M059J (cell line): ENCODE measurements at places on chromosomes 16 and 17.

- DNase-seq: no peak
Measured at GRCh38 chr17:19805006-19805405, 56.9 kb upstream of the ALDH3A1 start.

DNA sequence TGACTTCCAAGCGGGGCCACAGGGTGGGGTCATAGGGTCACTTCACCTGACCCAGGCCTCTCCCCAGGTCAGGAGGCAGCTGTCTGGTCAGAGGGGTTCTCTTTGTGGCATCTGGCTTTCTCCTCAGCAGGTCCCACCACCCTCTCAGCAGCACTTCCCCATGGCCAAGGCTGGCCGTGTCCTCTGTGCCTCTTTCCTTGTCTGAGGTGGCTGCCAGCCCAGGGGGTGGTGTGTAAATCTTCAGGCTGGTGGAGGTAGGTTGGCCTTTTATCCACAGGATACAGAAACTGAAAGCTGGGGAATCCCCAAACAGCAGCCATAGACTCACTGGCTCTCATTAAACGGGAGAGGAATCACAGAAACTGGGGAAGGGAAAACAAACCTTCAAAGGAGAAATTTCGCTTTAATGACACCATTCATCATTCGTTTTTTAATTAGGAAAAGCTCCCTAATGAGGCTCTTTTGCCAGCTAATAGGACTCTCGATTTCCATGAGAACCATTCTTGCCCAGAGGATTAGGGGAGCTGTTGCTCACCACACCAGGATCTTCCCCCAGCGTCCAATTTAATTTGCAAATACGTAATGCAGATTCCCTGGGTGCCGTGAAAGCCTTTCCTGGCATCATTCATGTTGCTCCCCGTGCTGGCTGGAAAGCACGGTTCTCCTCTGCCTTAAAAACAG is 18.0 kb downstream of the C17orf75 start:
- DNase-seq: peak; percentile 70

DNA sequence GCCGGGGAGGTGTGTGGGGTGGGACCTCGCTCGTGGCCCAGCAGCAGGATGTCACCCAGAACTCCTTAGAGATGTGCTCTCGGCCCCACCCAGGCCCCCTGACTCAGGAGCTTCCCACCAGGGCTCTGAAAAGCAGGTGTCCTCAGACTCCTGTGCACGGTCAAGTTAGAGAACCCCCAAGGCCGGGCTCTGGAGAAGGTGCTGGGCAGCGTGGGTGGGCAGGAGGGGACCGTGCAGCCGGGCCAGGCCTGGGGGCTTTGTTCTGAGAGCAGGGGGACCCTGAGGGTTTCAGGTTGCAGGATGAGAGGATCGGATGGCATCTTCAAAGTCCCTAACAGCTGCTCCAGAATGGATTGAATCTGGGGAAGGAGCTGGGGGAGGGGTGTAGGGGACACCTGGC is 164.4 kb upstream of the CIBAR2 start:
- no peak for DNase-seq

DNA sequence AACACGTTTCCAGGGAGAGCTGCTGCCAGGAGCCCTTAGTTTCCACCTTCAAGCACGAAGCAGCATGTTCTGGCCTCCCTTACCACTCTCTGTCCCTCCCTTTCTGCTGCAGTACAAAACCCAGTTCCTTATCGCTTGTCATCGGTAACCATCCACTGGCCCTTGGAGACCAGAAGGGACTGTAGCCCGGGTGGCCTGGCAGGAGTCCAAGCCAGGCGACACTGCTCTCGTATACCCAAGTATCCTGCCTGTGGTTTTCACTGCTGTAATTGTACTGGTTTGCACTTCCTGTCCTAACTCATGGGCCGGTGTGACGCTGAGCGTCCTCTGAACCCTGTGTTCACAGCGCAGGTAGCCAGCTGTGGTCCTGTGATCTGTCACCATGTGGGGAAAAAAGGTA is 81.1 kb downstream of the MAF start:
- peak; percentile 4 for DNase-seq

DNA sequence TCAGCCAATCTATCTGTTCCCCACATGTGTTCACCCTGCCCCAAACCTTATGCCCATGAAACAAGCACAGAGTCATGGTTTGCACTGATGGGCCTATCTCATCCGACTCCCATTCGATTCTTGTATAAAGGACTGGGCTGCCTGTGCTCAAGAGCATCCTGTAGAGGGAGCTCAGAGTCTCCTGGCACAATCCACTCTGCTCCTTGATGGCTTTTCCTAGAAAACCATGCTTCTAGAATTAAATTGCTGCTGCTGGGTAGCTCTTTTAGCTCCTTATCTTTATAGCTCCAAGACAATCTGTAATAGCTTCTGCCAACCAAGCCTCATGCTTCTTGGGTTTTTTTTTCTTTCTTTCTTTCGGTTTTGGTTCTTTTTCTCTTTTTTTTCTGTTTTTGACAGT is 9.7 kb downstream of the ZNF19 start:
- peak; percentile 28 for DNase-seq

GRCh38 chr17:77957235-77957856 is 1.2 kb upstream of the TNRC6C start:
- peak; percentile 11 for DNase-seq

GRCh38 chr17:4610162-4610561 is 25.8 kb downstream of the SMTNL2 start:
- DNase-seq: no peak

DNA sequence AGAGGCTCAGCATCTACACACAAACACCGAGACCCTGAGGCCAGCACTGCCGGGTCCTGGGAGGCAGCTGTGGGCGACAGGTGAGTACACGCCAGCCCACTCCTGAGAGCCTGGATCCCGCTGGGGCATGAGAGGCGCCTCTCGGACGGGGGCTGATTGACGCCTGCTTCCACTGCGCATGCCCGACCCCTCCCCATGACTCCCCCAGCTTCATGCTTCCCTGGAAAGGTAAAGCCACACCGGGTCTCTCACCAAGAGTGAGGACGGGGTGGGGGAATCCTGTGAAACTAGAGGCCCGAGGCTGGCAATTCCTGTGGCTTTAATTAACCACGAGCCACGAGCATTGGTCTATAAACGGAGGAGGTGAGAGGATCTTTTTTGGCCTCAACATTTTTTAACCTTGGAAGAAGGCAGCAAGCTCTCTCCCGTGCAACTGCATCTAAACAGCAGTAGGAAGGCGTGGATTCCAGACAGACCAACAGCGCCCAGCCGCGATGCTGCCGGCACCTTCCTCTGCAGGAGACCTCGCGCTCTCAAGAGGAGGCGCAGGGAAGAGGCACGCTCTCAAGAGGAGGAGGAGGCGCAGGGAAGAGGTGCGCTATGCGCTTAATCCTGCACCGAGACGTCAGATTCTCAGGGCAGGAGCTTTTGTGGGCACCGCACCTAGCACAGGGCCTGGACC is 71.8 kb upstream of the METRNL start:
- peak; percentile 3 for DNase-seq

- no peak for DNase-seq
Measured at GRCh38 chr16:73049091-73049490, 1.2 kb upstream of the ZFHX3 start.

DNA sequence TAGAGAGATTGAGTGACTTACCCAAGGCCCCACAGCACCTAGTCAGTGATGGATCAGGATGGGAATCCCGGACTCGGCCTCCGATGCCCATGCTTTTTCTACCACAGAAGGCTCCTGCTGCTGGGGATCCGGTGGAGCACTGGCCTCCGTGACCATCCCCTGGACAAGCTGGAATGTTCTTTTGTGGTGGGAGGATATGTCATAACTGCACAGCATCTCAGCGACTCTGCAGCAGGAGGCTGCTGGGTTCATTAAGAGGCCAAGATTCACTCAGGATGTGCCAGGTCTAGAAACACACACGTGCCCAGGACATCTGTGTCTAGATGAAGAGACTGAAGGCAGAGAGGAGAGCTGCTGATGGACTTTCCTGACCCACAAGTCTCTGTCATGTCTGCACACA is 34.7 kb upstream of the NGFR start:
- no peak for DNase-seq

DNA sequence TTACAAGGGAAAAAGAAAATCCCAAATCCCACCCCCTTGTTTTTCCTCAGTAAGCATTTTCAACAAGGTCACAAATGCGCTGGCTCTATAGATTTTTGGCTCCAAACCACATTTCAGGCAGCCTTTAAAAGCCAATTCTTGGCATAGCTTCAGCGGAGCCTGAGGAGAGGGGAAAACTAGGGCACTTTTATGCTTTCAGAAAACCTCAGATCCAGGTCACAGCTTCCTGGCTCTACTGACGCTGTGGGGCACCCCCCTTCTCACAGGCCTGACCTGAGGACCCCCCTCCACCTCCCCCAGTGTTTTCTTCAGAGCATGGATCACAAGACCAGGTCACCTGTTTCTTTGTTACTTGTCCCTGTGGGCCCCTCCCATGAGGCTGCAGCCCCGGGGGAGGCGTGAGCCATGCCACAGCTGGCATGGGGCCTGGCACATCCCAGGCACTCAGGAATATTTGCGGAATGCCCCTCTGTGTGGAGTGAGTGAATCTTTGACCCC is 30.1 kb upstream of the MTSS2 start:
- peak; percentile 88 for DNase-seq

DNA sequence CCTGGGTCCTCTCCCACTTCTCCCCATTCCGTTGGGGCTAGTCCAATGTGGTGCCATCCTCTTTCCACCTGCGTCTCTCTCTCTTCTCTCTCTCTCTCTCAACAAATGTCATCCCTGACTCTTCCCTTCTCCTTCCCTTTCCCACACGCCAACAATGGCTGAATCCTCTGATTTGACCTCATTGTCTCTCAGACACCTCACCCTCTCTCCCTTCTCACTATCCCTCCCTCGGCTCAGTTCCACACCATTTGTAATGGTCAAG is 628 bp upstream of the ZNF18 start:
- no peak for DNase-seq

DNA sequence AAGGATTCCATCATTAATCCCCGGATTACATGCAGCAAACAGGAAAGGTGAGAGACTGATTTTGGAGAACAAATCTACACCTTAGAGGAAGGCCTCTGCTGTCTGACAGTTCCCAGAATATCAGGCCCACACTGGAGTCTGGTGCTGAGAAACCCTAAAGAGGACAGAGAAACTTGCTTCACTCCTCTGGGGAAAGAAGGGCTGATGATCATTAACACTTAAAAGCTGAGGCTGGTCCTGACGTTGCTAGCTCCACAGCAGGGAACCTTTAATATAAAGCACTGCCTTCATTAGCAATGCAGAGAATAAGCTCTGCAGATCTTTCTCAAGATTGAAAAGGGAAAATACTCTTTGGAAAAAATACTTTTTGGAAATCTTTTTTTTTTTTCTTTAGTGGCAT is 1472.4 kb upstream of the GOT2 start:
- no peak for DNase-seq

- no peak for DNase-seq
Measured at GRCh38 chr16:9441012-9441411, 349.6 kb downstream of the HAPSTR1 start.
